ENCODE measurements at places on chromosomes 1 and 21.
A peak's percentile ranks its signal among the peaks of the same experiment; 100 is the strongest.

DNA sequence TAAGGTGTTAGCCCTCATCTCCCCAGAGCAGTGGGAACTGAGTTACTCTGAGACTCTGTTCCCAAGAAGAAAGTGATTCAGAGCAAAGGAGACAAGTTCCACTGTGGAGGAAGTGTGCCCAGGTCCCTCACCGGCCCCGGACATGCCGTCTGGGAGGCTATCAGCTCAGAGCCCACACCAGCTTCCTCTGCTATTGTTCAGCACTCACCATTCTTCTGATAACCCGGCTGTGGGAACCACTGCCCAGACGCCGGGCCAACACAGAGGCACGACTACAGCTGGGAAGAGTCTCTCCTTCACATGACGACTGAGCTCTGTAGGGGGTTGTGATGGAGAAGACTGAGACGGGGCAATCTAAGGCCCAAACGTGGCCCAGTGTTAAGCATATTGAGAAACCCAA, 34.2 kb upstream of the GJA5 start:
- no peak for DNase-seq

- DNase-seq = no peak
Measured at GRCh38 chr1:177023249-177023648, 141.3 kb downstream of the ASTN1 start.

DNA sequence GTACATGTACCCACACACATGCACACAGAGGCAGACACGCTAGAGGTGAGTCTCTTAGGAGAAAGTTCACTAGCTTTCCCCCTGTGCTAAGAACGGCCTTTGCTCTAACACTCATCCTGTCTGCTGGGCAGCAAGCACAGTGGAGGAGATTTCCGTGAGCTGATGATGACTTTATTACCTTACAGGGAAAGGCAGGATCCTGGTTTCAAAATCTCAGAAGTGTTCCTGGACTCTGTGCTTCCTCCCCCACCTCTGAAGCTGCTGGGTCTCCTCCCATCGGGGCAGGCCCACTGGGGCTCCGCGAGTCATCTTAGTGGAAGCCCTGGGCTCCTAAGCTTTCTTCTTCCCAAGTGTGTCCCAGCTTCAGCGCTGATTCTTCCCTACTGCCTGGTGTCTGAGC, 2.7 kb downstream of the FAM3B start:
- DNase-seq = no peak

DNA sequence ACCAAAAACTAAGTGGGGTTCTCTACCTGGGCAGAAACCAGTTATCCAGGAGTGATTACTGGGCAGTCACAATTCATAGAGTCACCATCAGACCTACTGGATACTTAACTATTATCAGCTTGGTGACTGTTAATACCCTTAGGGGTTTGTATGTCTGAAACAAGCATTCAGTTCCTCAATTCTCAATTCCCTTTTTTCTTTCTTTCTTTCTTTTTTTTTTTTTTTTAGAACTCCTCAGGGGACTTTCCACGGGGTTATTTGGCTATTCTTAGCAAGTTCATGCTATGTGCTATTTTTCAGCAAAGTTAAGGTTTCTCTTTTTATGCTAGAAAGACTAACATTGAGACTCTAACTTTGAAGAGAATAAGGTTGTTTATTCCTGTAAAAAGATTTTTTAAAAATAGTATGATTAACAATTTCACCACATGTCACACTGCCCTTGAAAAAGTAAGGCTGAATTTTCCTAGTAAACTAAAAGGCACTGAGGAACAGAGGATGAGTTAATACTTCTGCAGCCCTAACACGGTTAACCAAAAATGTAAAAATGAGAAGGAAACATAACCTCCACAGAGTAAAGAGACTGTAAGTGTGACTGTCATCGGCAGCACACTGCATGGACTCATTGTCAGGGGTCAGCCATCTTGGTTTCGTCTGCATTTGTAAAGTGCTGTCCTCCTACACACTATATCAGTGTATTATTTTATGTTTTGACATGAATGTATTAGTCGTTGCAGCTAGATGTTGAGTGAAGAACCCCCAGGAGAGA, 310.2 kb downstream of the NTNG1 start:
- DNase-seq = no peak

DNA sequence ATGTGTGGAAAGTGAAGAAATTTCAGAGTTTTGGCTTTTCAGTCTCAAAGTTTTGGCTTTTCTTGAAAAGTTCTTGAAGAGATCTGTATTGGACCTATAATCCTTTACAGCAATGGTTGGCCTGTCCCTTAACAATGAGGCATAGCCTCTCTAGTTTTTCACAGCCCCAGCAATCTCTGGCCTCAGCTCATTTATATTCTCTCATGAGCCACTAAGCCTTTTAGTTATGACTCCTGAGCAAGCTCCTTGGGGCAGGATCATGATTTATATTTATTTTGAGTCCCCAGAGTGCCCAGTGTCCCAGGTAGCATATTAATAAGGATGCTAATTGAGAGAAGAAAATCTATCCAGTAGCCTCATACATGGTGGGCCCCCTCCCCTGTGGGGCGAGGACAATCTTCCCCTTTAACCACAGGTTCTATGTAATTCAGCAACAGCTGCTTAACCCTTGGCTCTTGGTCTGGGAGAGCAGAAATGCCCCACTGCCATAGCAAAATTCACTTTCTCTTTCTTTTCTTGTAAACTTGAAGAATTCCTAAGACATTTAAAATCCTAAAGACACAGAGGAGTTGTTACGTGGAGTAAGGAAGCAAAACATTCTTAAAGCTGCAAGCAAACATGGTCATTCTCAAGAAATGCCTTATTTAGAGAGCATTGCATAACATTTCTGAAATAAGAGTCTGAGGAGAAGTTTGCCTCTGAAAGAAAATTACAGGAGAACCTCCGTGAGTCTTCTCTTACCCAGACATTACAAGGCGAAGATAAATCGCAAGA, 6.3 kb downstream of the NGF start:
- DNase-seq = no peak

DNA sequence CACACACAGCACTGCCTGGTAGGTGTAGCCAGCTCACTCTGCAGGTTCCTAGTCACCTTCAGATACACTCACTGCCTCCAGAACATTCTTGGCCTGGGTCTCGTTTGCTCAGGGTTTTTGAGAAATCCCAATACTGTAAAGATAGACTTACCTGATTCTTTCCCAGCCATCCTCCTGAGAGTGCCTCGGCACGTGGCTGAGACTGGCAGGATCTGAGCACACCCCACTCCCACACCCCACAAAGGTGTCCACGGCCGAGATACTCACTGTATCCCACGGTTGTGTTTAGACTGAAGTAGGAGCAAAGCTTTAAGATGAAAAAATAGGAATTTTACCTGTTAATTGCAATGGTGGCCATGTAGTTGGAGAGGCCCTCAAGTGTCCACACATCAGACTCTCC, 33.4 kb downstream of the SNAP47 start:
- DNase-seq = no peak

GRCh38 chr1:88891951-88892340, 579 bp upstream of the GTF2B start:
- peak; percentile 17 for DNase-seq

GRCh38 chr21:19640964-19641363, 1237.4 kb upstream of the TMPRSS15 start:
- DNase-seq = no peak

DNA sequence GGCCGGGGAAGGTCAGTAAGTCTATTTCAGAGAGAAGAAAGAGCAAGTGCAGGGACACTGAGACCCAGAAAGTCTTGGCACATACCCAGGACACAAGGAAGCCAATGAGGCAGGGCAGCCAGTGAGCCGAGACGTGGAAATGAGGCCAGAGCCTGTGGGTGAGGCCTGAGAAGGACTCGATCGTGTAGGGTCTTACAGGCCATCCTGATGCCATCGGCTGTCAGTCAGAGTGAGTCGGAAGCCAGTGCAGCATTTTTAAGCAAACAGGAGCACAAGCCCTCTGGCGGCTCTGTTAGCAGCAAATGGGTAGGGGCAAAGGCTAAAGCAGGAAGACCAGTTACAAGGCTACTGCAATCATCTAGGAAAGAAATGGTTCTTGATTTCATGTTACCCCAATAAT, 6.1 kb upstream of the GJB3 start:
- no peak for DNase-seq

DNA sequence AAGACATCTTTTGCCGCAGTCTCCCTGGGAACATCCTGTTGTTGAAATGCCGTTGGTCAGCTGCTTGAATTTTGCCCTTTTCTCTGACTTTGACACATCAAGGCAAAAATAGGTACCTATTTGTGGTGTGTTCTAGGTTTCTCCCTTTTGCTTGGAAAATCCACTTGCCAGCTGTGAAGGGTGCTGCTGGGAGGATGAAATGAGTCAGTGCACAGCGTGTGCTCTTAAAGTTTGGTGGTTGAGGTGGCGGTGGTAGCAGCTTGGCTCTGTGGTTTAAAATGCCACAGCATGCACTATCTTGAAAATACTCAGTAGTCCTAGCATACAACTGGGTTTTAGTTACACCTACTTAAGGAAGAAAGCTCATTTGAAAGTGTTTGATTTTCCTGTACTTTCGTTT, 183.8 kb downstream of the DHRS3 start:
- DNase-seq = no peak

GRCh38 chr1:30414086-30414850, 309.1 kb downstream of the MATN1 start:
- no peak for DNase-seq

Data from NCI-H2029 treated with DMSO at 0.1 percent for 48 hours (cell line).